ENCODE measurements at places on chromosomes 12 and 14.

- DNase-seq: no peak
Measured at GRCh38 chr12:48419116-48419935, 53.0 kb upstream of the ANP32D start.

DNA sequence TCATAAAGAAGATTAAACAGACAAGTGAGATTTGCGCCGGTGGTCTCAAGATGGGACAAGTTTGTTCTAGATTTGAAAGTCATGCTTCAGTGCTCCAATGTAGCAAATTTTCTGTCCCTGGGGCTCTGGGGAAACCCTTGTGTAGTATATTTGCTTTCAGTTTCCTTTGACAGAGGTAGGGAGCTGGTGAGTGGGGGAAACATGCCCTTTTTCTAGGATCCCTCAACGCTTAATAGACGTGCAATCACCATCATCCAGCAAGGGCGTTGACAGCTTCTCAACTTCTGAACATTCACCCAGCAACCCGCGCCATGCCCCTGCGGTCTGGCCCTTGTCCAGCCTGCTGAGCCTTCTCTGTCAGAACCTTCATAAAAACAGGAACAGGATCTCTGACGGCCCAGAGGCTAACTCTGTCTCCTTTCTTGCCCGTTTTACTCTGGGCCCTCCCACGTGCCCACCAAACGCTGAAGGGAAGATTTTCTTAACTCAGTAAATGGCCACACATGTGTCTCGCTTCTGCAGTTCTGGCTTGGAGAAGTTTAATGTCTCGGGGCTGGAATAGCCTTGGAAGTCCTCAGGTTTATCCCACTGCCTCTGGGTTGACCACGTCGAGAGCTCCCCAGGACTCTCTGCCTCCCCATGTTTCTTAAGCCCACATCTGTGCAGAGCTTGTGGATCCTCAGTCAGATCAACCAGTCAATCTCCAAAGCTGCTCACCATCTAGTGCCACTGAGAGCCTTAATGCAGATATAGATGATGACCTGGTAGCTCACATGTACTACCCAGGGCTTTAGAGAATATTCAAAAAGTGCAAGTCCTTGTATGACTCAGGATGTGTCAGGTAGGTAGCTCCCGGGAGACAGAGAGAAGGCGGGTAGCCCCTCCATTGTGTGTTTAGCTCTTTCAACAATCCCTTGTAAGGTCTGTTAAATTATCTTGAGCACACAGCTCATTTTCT, 58.1 kb upstream of the CCND2 start:
- DNase-seq: peak; percentile 98

- no peak for DNase-seq
Measured at GRCh38 chr12:117347588-117347987, 13.8 kb downstream of the NOS1 start.

- no peak for DNase-seq
Measured at GRCh38 chr12:92382383-92382878, 236.8 kb upstream of the BTG1 start.

Data from KBM-7 (cell line).